Stimulated activated CD8-positive, alpha-beta memory T cell treated with anti-CD3 and anti-CD28 coated beads, Interleukin-4, amount 100 ng/mL, for 1 hour (primary cell): ENCODE measurements at places on chromosomes 2 and 18.

- DNase-seq = no peak
Measured at GRCh38 chr2:206211657-206212255, 52.1 kb downstream of the EEF1B2 start.

DNA sequence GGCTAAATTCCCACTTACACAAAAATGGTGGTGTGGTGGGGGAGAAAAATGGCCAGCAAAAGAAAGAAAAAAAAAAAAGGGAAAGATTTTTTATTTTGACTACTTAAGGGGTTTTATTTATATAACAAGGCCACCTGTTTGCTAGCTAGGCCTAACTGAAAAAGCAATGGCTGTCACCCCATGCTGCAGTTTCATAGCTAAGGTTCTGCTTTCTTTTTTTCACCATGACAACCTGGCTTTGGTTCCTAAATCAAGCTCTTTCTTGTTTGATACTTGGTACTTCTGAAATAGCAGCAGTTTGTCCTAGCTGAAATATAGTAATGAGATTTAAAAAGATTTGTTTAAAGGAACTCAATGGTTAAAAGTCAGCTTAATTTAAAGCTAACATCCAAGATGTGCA is 433.2 kb upstream of the MEX3C start:
- no peak for DNase-seq

DNA sequence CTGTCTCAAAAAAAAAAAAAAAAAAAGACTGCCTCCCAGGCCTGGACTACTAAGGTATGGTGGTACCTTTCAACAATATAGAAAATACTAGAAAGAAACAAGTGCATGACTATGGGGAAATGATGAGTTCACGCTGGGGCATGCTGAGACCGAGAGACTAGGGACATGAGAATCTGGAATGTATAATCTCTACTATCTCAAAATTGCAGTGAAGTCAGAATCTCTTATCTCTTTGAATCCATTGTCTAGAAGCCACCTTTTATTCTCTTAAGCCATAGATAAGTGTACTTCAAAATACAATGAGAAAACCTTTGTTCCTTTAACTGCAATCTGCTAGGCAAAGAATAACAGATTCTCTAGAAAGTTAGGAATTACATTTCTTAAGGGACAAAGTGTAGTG is 5.6 kb downstream of the FRZB start:
- no peak for DNase-seq

GRCh38 chr2:39359453-39360038 is 77.5 kb downstream of the MAP4K3 start:
- no peak for DNase-seq

GRCh38 chr2:237774811-237775553 is 23.6 kb upstream of the RBM44 start:
- no peak for DNase-seq

DNA sequence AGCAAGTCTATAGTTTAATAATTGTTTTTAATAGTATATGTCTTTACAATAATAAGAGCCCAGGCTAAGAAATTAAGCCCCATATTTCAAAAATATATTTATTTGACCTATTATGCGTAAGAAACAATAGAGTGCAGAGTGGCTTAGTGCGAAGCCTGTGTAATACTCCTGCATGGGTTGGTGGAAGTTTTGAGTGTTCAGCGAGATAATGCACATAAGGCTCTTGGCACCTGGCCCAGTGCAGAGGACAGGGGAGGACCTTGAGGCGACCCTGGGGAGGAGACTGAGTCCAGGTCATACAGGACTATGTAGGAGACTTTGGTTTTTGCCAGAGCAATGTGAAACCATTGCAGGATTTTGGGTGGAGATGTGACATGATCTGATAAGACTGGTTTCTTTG is 132.4 kb upstream of the ST6GAL2 start:
- DNase-seq = no peak

DNA sequence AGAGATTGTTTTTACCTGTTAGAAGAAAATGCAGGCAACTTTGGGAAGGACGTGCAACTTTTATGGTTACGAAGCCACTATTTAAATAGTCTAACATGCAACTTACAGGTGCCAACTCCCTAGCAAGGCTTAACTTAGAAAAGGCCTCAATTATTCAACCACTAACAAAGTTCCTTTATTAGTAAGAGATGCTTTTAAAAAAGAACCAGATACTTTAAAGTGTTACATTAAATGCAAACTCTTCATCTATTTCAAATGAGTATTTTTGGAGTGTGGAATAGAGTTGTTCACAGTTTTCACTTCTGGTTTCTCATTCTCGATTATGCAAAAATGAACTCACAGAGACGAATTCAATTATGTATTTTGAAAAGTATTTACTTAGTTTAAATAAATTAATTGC is 51.7 kb downstream of the PELI1 start:
- no peak for DNase-seq

- DNase-seq = no peak
Measured at GRCh38 chr2:118049140-118049815, 35.4 kb upstream of the CCDC93 start.

DNA sequence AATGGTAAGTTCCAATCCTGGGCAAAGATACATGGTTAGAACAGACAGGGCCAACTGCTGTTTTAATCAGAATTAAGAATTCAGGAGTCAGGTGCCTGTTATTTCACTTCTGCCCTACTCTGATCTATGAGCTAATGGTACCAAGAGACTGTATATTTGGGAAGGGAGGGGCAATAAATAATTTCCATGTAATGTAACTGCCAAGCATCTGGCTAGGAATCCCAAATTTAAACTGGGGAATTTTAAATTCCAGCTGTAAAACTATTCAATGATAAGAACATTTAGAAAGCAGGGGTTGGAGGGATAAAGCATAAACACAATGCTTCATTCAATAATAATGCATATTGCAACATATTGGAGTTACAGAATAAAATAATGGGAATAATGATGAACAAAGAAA is 49.7 kb downstream of the SCN7A start:
- no peak for DNase-seq
